ENCODE measurements at places on chromosomes 1 and 21.

DNA sequence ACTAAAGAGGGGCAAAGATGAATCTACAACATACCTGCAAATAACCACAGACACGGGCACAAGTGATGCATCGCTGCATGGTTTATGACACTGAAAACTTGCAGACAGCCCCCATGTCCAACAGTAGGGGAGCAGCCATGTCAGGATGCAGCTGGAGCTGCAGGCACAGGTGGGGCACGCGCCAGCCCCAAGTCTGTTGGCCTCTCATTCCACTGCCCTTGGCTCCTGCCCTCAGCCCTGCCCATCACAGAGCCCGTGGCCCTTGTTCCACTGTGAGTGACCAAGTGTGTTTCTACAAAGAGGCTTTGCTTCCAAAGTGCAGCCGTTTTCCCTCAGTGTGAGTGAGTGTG lies 3.2 kb upstream of the PADI4 start:
- no peak for DNase-seq

DNA sequence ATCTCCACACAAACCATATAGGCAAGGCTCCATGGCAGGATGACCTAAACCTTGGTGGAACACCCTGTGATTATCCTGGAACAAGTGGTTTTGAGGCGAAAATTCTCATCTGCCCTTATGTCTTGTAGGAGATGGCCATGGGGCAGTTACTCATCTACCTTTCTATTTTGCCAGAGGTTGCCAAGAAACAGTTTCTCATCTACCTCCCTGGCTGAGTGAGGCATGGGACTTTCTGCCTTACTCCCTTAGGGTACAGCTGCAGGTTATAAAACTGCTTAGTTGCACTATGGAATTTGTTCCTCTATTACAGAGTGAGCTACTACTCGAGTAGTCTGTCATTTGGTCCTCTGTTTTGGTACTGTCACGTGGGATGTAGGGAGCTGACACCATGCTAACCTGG lies 31.3 kb upstream of the GUCA2A start:
- DNase-seq: no peak

DNA sequence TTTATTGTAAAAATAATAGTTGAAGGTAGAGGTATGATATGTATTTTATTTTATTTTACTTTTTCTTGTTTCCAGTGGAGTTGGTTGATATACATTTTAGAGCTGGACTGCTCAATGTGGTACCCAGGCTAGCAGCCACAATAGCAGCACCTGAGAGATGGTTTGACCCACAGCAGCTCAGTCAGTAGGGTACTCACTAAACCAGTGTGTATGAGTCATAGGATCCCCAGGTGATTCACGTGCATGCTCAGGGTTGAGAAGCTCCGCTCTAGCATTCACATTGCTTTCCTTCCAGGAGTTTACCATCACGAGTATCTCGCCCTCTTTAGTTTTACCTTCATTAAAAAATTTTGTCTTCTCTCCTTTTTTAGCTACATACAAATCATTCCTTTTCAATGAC lies 96.0 kb upstream of the PAXBP1 start:
- no peak for DNase-seq

DNA sequence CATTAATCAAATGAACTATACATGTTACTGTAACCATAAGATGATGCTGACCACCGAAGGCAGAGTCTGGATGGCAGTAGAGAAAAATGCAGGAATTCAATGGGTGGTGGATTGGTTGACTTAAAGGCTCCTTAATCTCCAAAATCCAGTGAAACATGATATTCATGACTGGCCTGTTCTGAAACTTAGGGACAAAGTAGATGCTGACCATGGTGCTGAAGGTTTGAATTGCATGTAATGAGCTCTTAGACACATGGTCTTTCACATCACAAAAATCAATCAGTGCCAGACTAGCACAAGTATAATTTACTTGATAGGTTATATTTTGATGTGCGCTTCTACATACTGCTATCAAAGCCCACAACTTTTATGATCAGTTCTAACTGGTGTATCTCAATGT lies 30.9 kb upstream of the NTMT2 start:
- peak; percentile 59 for DNase-seq

GRCh38 chr1:204493145-204493983 lies 1.2 kb downstream of the PIK3C2B start:
- DNase-seq: peak; percentile 66

Data from fibroblast of mammary gland (primary cell).